Fibroblast of upper back skin (primary cell): ENCODE measurements at places on chromosomes 12 and 14.
A peak's percentile ranks its signal among the peaks of the same experiment; 100 is the strongest.

- DNase-seq: no peak
Observed at GRCh38 chr12:102570256-102570655, 89.9 kb upstream of the IGF1 start.

DNA sequence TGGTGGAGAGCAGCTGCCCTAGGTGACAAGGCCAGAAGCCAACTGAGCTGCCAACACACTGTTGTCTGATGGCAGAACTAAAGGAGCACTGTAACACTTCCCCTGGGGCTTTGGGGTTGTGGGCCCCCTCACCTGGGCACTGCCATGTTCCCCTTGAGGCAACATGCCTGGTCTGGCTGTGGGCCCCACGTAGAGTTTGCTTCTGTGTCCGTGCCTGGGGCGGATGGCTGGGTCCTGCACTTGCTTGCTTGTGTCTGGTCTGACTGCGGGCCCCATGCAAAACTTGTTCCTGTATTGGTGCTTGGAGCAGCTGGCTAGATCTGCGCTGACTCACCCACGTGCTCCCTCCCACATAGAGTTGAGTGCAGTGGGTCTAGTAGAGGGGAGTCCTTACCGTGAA, 78.4 kb downstream of the MNAT1 start:
- no peak for DNase-seq

DNA sequence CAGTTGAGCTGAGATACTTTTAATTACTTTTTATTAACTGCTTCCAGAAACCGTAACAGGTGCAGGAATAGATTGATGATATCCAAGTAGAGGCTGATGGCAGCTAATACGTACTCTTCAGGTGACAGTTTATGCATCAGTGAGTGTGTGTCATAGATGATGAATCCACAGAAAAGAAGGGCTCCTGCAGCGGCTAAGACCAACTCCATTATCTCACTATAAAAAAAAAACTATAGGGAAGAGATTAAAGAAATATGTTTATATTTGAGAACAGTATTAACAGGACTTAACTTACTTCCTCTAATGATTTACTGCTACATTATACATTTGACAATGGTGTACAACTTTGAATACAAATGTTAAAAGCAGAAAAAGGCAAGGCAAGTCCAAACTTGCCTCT, 7.4 kb upstream of the LLPH start:
- no peak for DNase-seq

- no peak for DNase-seq
Observed at GRCh38 chr14:44291366-44291915, 215.6 kb downstream of the FSCB start.

- no peak for DNase-seq
Observed at GRCh38 chr12:9604287-9604686, 3.4 kb downstream of the KLRB1 start.

- DNase-seq: peak; percentile 52
Observed at GRCh38 chr14:85587151-85587711, 57.3 kb downstream of the FLRT2 start.

- DNase-seq: no peak
Observed at GRCh38 chr14:79448960-79449359, 762.3 kb downstream of the DIO2 start.

DNA sequence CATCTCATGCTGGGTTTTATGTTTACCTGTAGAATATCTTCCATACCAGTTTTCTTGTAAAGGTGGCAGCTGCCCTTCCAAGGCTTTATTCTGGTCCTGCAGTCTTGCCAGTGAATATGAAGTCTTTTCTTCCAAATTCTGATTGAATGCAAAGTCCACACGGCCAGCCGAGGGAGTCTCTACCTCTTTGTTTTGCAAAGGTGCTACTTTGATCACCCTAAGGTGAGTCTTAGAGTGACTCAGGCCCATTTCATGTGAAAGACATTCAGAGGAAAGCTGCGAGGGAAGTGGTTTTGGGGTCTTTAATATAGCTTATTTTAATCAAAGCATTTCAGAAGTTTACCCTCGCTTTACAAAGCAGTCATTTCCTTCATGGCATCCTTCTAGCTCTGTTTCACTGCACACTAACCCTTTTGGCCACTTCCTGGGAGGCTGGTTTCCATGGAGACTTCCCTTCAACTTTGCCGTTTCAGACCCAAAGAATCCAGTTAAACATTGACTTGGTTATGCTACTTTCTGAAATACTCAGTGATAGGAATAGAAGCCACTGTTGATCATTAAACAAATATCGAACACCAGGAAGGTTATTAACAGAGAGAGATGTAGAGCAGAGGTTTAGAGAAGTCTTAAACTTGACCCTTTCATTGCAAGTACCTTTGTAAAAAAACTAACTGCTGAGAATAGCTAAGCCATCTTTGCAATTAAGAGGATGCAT, at the start of gene CCDC198:
Gene CCDC198, minus strand, starts transcription at position 391 of the 715 bp plus-strand sequence. Its CDS starts 142 bp downstream, at position 249.
- peak; percentile 49 for DNase-seq

- DNase-seq: no peak
Observed at GRCh38 chr14:82244791-82245190, 711.1 kb upstream of the SEL1L start.

DNA sequence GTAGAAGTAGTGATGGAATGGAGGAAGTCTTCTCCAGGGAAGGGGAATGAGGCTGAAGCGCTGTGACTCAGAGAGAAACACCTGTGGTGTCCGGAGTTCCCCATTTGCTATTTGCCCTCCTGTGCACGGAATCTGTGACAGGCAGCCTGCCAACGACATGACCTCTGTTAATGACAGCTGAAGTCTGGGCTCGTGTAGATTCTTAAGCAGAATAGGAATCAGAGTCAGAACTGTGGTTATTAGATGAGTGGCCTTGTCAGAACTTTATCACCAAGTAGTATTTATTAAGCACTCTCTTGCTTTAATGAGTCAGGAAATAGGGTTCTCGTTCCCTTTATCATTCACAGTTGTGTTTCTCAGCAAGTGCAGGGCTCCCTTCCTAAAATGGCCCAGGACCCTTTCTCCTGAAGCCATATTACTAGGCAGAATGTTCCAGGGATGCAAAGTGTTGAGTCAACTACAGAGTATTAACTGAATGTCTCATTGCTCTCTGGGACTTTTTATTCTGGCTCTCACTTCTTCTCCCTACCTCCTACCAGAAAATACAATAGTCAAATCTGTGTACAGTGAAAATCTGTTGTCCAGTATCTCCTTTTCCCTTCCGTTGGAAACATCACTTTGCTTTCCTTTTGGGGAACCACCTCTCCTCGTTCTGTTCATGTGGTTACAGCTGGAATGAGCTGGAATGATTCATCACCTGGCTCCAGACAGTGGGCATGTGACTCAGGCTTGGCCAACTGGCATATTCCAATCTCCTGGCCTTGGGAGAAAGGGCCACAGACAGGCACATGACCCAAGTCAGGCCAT, 77.8 kb upstream of the MAX start:
- DNase-seq: peak; percentile 86

- DNase-seq: peak; percentile 19
Observed at GRCh38 chr12:96120359-96121100, 73.6 kb upstream of the ELK3 start.

GRCh38 chr14:54366736-54367735, 29.8 kb upstream of the CDKN3 start:
- peak; percentile 78 for DNase-seq

GRCh38 chr12:96035283-96036236, at the start of gene LTA4H:
LTA4H (minus strand) TSS chr12:96035587; CDS start chr12:96035519, 68 bp downstream.
- peak; percentile 99 for DNase-seq

- no peak for DNase-seq
Observed at GRCh38 chr12:57496822-57497221, 9.0 kb downstream of the MARS1 start.

DNA sequence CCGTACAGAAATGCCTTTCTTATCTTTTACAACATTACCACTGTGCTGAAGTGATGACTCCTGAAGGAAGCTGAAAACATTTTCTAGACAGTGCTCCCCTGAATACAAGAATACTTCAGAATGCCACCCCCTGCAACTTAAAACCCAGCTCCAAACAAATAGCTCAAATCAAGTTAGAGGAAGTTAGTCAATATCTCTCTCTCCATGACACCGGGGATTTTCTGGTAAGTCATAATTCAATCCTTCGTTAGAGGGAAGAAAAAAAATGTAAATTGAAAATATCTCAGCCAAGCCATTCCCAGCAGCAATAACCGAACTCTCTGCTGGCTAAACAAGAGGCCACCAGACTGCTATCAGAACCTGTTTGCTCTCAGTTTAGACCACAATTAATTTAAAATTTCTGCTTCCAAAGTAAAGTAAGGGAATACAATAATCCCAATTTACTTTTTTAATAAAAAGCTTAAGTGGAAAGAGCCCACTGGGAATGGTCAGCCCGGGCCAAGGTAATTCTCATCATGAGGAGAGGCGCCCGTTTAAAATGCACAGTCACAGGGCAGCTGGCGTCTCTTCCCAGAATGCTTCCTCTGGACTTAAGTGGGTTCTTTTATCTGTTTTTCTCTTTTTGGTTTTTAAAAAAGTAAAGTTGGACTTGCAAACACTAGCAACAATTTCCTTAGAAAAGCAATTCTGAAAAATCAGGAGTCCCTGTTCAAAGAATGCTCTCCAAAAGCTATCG, 710.1 kb upstream of the STXBP6 start:
- no peak for DNase-seq

- peak; percentile 3 for DNase-seq
Observed at GRCh38 chr14:94774344-94775090, 4.6 kb upstream of the GSC start.

GRCh38 chr12:32367381-32367780, 32.0 kb upstream of the FGD4 start:
- no peak for DNase-seq

- peak; percentile 89 for DNase-seq
Observed at GRCh38 chr12:57461276-57461916, 1.8 kb downstream of the GLI1 start.

GRCh38 chr12:99026332-99027054, 381.4 kb downstream of the APAF1 start:
- DNase-seq: no peak

DNA sequence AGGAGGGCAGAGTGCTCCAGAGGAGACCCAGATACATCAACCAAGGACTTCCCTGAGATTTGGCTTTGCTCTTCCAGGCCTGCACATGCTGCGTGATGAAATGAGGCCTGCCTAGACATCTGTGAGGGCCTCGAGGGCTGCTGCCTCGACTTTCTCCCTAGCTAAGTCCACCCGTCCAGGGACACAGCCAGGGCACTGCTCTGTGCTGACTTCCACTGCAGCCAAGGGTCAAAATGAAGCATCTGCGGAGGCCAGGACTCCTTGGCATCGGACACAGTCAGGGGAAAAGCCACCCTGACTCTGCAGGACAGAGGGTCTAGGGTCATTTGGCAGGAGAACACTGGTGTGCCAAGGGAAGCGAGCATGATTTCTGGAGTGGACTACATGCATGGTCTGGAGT, 10.7 kb downstream of the SLC25A47 start:
- DNase-seq: no peak

- DNase-seq: no peak
Observed at GRCh38 chr14:76446921-76447320, 71.0 kb downstream of the ESRRB start.

GRCh38 chr12:115337693-115338543, 653.9 kb upstream of the TBX3 start:
- peak; percentile 88 for DNase-seq

GRCh38 chr14:69183735-69184134, 7.6 kb upstream of the EXD2 start:
- no peak for DNase-seq

DNA sequence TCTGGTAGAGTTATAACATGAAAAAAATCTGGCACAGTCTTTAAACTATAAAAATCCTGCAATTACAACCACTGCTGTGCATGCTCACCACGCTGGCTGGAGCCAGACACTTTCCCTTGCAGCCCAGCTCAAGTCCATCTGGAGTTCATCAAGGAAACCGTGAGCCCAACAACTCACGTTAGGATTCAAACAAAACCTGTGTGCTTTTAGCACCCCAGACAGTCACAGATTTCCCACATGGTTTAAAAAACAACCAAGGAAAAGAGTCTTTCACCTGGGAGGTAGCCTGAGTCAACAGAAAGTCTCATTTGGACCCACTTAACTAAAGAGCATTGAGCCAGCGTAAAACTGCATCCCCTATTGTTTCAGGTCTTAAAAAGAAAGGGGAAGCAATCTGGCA, 4.7 kb downstream of the LRIG3 start:
- DNase-seq: peak; percentile 92

DNA sequence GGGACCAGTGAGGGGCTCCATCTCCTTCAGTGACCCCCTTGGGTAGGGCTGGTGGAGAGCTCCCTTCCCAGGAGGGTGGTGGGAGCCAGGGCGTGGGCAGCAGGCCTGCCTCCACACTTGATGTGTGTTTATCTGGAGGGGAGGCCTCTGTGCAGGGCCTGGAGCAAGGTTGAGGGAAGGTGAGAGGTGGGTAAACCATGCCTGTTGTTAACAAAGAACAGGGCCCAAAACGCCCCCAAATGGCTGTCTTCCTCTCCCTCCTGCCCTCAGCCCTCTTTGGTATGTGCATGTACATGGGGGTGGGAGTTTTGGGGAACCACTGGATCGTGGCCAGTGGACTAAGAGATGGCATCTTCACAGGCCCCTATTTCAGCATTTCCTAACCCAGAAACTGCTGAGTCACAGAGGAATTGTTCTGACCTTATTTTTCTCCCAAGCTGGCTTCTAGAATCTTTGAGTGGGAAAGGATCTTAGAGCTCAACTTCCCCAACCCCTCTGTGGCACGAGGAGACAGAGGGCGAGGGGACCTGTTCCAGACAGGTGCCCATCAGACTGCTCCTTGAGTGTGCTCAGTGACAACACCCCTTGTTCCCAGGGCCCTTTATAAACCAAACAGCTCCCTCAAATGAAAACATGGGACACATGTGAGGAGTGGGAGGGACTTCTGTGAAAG, 3.6 kb downstream of the SLC48A1 start:
- peak; percentile 57 for DNase-seq

DNA sequence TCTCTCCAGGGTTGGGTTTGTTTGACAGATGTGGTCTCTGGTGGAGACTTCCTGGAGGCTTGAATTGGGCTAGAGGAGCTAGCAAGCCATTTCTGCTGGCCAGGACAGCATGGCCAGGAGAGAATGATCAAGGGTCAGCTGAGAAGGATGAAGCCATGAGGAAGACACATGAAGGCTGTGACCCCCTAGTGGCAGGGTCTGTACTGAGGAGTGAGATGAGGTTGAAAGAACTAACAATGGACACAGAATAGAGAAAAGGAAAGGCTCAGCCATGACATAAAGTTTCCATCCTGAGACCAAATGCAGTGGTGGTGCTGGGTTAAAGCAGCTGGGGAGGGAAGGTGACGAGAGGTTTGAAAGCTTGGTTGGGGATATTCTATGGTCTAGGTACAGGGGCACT, 89.9 kb downstream of the NT5DC3 start:
- DNase-seq: no peak

DNA sequence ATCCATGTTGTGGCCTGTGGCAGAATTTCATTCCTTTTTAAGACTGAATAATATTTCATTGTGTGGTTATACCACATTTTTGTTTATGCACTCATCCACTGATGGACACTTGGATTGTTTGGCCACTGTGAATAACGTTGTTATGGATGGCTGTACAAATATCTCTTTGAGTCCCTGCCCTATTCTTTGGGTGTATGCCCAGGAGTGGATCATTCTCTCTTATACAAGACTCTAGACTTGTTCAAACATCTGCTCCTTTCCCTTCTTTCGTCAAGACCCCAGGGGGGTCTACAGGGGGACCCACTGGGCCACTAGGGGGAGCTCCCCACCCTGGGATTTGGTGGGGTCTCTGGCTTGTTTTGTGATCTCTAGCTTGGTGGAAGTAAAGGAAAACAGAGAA, 77.4 kb downstream of the FBXL14 start:
- peak; percentile 85 for DNase-seq
